Hepatocyte (in vitro differentiated cells): ENCODE measurements at places on chromosomes 6 and 20.

DNA sequence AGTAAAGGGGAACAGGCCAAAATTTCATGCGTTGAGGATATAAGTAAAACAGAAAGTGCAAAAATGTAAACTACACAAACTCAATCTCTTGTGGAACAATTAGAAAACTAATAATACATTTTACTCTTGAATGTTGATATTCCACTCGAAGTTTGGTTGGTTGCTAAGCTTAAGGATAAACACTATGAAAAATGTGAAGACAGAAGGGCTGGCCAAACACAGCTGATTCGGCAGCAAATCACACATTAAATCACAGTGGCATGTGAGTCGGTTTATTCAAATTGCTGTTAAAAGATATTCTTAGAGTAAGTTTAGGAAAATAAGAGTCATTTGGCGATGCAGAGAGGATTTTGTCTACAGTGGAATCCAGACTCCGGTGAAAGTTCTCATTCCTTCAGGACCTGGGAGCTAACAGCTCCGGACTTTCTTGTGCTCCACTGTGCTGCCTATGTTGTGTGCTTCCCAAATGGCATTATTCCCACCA lies 1.4 kb upstream of the EPM2A start:
- peak overlapping the region; percentile 76 for H3K4me3 ChIP-seq
- peak overlapping the region; percentile 99 for H3K27ac ChIP-seq
- no peaks in the 10 kb centered on the region for H3K36me3 ChIP-seq
- H3K27me3 ChIP-seq, result no peaks in the 10 kb centered on the region
- DNase-seq, result peak; percentile 32

GRCh38 chr6:38701551-38701950 lies 1.4 kb downstream of the GLO1 start:
- H3K27ac ChIP-seq, result no peak overlapping the region
- DNase-seq, result no peak

GRCh38 chr6:43990627-43991619 lies 136.3 kb downstream of the MRPL14 start:
- H3K36me3 ChIP-seq, result no peaks in the 10 kb centered on the region
- H3K4me1 ChIP-seq, result peaks cover 31% of the 10 kb centered on the region
- DNase-seq, result peak; percentile 90
- peak overlapping the region; percentile 81 for H3K27ac ChIP-seq
- no peaks in the 10 kb centered on the region for H3K27me3 ChIP-seq

DNA sequence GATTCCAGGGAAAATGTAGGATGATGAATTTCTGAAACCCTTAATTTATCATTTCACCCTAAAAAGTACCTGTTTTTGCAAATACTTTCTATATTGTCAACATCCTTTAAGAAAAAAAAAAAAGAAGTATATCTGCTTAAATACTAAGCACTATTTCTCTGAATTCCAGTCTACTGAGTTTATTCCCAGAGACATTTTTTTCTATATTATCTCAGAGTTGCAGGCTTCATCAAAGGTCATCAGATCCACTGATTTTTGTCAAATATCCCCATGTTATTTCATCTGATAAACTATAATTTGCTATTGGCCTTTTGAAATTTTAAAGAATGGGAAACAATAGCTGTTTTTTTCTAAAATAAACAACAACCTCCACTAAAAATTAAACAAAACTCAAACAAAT lies 357.6 kb upstream of the ID4 start:
- no peaks in the 10 kb centered on the region for H3K27me3 ChIP-seq
- no peak overlapping the region for H3K27ac ChIP-seq
- no peak overlapping the region for H3K4me3 ChIP-seq

DNA sequence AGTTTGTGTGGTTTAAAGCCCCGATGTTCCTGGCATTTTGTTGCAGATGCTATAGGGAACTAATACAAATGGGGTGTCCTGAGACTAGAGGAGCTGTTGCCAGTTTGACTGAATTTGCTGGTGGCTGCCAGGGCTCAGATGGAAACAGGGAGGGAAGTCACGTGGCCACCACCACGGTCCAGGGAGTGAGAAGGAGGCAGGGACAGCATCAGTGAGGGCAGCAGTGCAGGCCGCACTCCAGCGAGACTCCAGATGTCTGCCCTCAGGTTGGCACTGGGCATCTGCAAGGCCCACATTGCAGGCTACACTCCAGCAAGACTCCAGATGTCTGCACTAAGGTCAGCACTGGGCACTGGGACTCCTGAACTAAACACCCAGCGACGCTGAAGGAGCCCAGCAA lies 86.2 kb downstream of the RAMACL start:
- no peaks in the 10 kb centered on the region for H3K36me3 ChIP-seq
- no peak overlapping the region for H3K27ac ChIP-seq
- no peaks in the 10 kb centered on the region for H3K27me3 ChIP-seq
- H3K4me3 ChIP-seq, result no peak overlapping the region

DNA sequence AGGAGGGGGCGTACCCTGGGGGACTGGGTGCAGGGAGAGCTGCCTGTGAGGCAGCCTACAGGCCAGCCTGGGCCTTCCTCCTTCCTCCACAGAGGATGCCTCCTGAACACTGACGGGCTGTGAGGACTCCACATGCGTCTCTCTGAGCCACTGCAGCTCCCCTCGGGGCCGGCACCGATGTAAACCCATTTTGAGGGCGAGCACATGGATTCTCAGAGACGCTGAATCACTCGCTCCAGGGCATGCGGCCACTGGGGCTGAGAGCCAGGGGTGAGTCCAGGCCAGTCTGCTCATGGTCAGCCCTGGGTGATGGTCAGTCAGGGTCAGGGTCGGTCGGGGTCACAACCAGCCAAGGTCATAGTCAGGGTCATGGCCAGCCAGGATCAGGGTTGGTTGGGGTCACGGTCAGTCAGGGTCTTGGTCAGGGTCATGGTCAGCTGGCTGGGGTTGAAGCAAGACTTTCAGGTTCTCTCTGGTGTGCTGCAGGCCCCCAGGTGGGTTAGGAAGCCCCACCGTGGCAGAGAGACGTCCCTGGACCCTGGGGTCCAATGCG lies 14.7 kb upstream of the RBBP8NL start:
- no peak overlapping the region for H3K4me3 ChIP-seq
- no peak for DNase-seq
- H3K27ac ChIP-seq, result no peak overlapping the region
- H3K27me3 ChIP-seq, result no peaks in the 10 kb centered on the region
- H3K36me3 ChIP-seq, result no peaks in the 10 kb centered on the region

GRCh38 chr6:16243055-16243454 lies 4.7 kb downstream of the GMPR start:
- peaks cover 8% of the 10 kb centered on the region for H3K4me1 ChIP-seq
- no peaks in the 10 kb centered on the region for H3K36me3 ChIP-seq
- no peak overlapping the region for H3K4me3 ChIP-seq
- no peak overlapping the region for H3K27ac ChIP-seq
- H3K27me3 ChIP-seq, result no peaks in the 10 kb centered on the region
- DNase-seq, result no peak

DNA sequence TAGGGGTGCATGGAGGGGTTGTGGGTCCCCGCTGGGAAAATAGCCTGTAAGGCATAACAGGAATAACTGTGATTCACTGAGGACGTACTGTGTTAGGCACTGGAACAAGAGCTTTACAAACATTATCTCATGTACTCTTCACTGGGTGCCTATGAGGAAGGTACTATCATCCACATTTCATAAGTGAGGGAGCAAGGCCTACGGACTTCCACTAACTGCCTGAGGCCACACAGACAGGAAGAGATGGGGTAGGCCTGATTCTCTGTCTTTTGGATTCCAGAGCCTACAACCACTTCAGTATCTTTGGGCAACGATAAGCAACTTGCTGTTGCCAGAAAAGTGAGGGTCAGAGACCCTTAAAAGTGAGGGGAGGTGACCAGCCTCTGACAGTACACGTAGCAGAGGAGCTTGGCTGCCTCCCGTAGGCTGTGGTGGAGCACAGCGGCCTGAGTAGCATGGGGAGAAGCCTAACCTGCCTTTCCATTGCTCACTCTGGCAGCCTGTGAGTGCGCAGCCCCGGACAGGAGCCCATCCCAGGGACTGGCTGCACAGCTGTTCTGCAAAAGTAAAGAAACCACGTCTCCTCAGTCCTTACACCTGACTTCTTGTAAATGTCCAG lies 30.4 kb downstream of the PSMB1 start:
- no peaks in the 10 kb centered on the region for H3K36me3 ChIP-seq
- no peaks in the 10 kb centered on the region for H3K4me1 ChIP-seq
- H3K27ac ChIP-seq, result no peak overlapping the region
- H3K4me3 ChIP-seq, result no peak overlapping the region
- peak; percentile 28 for DNase-seq
- H3K27me3 ChIP-seq, result no peaks in the 10 kb centered on the region

DNA sequence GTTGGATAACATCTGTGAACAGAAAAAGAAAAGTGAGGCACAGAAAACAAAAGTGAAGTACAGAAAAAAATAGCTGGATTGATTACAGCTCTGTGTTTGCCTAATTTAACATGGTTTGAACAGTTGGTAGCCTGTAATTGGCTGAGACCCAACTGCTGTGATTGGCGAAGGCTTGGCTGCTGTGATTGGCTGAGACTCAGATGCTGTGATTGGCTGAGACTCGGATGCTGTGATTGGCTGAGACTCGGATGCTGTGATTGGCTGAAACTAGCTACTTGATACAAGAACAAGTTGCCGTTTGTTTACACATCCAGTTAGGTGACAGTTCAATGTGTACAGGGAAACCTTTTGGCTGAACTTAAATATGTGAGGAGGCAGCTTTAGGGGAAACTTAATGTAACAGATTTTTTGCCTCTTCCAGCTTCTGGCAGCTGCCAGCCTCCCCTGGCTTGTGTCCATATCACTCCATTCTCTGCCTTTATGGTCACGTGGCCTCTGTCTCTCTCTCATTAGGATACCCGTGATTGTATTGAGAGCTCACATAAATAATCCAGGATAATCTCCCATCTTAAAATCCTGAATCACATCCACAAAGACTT lies 223.4 kb upstream of the FOXA2 start:
- H3K27ac ChIP-seq, result no peak overlapping the region
- no peak overlapping the region for H3K4me3 ChIP-seq
- H3K4me1 ChIP-seq, result peaks cover 20% of the 10 kb centered on the region

- no peak overlapping the region for H3K27ac ChIP-seq
- no peak for DNase-seq
- peaks cover 2% of the 10 kb centered on the region for H3K4me1 ChIP-seq
- no peaks in the 10 kb centered on the region for H3K36me3 ChIP-seq
- H3K27me3 ChIP-seq, result no peaks in the 10 kb centered on the region
These were observed 9.1 kb downstream of the CEBPB start for GRCh38 chr20:50199703-50200102.

GRCh38 chr20:8504030-8504429 lies 372.0 kb downstream of the PLCB1 start:
- no peak for DNase-seq
- H3K4me3 ChIP-seq, result no peak overlapping the region
- no peaks in the 10 kb centered on the region for H3K36me3 ChIP-seq
- H3K27ac ChIP-seq, result no peak overlapping the region

DNA sequence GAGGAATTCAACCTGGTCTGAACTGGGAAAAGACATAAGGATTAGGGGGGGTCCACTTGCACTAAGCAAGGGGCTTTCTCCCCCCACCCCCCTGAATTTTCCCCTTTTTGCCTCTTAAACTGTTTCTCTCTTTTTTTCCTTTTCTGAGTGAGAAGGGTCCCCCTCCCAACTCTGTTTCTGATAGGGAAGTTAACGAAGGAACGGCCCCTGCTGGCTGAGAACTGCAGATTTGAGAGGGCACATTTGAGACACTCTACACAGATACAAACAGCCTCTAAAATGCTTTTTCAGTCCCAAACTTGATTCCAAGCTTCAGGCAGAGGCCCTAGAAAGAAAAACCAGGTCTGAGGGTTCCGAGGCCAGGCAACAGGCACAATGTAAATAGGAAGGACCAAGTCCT lies 91.7 kb downstream of the JARID2 start:
- H3K4me1 ChIP-seq, result peaks cover 14% of the 10 kb centered on the region
- no peak overlapping the region for H3K4me3 ChIP-seq
- H3K27ac ChIP-seq, result no peak overlapping the region
- no peaks in the 10 kb centered on the region for H3K36me3 ChIP-seq
- no peak for DNase-seq
- no peaks in the 10 kb centered on the region for H3K27me3 ChIP-seq

DNA sequence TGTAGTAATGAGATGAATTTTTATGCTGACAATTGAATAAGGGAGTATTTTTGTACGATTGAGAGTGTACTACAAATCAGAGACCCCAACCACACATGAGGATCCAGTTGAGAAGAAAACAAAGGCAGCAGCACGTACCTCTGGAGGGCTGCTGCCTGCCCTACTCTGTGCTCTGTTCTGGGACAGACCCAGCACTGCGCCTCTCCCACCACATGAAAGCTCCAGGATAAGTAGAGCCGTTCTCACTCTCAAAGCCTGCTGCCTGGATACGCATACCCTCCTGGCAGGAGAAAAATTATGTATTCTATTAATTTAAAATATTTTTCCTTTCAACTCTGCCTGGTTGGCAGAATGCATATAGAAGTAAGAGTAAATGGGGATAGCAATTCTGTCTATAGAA lies 11.5 kb upstream of the TRAF3IP2 start:
- H3K36me3 ChIP-seq, result no peaks in the 10 kb centered on the region
- H3K27me3 ChIP-seq, result no peaks in the 10 kb centered on the region
- peaks cover 16% of the 10 kb centered on the region for H3K4me1 ChIP-seq
- H3K27ac ChIP-seq, result no peak overlapping the region

- no peak overlapping the region for H3K27ac ChIP-seq
- H3K27me3 ChIP-seq, result no peaks in the 10 kb centered on the region
- no peak overlapping the region for H3K4me3 ChIP-seq
These were observed 24.3 kb downstream of the FAM8A1 start for GRCh38 chr6:17624396-17624795.

DNA sequence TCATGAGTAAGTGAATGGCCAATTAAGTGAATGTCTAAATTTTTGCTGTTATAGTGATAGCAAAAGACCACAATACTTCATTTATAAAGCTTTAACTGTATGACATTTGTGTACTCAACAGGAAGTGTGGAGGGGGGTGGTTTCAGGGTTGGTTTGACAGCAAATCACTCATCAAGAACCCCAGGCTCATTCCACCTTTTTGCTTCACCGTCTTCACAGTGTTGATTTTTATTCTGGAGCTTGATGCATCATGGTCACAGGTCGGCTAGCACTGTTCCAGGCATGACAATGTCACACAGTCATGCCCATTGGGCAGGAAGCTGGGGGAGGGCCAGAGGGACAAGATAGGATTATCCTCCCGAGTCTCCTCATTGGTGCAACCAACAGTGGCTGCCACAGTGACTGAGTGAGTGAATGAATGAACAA lies 75.0 kb downstream of the MDGA1 start:
- H3K4me3 ChIP-seq, result no peak overlapping the region
- no peak overlapping the region for H3K27ac ChIP-seq
- no peak for DNase-seq
- no peaks in the 10 kb centered on the region for H3K4me1 ChIP-seq
- no peaks in the 10 kb centered on the region for H3K36me3 ChIP-seq
- H3K27me3 ChIP-seq, result peaks cover 10% of the 10 kb centered on the region

GRCh38 chr6:91681296-91681695 lies 1094.4 kb upstream of the MAP3K7 start:
- H3K4me1 ChIP-seq, result no peaks in the 10 kb centered on the region
- DNase-seq, result no peak
- H3K4me3 ChIP-seq, result no peak overlapping the region
- H3K27me3 ChIP-seq, result no peaks in the 10 kb centered on the region
- no peak overlapping the region for H3K27ac ChIP-seq
- no peaks in the 10 kb centered on the region for H3K36me3 ChIP-seq

- no peak for DNase-seq
- H3K36me3 ChIP-seq, result no peaks in the 10 kb centered on the region
- H3K4me1 ChIP-seq, result no peaks in the 10 kb centered on the region
- peaks cover 7% of the 10 kb centered on the region for H3K27me3 ChIP-seq
- H3K4me3 ChIP-seq, result no peak overlapping the region
These were observed 3.6 kb upstream of the BPIFB1 start for GRCh38 chr20:33279261-33279910.
